ENCODE measurements at places on chromosomes 1 and 21. TPM values are rescaled to one million over a fixed set of nuclear protein-coding genes. Genes with fewer than 3 reads are reported as not detected.

GRCh38 chr1:21932127-21932526, 5.0 kb downstream of the HSPG2 start:
- DNase-seq: no peak

DNA sequence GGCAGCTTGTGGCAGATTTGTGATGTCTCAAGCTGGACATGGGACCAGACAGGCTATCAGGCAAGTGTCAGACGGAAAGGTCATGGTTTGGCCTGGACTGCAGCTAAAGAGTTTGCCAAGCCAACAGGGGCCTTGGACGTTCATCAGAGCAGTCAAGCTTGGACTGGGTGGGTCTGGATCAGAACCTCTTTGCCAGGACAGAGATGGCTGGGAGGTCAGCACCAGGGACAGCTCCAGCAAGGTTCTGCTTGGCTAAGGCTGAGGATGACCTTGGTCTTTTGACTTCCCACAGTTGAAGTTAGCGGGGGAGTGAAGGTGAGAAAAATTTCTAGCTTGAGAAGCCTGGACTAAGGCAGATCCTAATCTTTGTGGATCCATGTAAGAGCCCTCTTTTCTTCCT, 68.1 kb downstream of the GRIK3 start:
- DNase-seq: no peak

GRCh38 chr1:80468356-80468755, 1332.4 kb upstream of the ADGRL2 start:
- DNase-seq: no peak

GRCh38 chr1:18557621-18558465, 72.8 kb upstream of the PAX7 start:
- DNase-seq: no peak

GRCh38 chr1:105294838-105295237, 1545.1 kb downstream of the AMY1C start:
- no peak for DNase-seq

- no peak for DNase-seq
Observed at GRCh38 chr1:53430261-53430660, 28.9 kb upstream of the DMRTB1 start.

DNA sequence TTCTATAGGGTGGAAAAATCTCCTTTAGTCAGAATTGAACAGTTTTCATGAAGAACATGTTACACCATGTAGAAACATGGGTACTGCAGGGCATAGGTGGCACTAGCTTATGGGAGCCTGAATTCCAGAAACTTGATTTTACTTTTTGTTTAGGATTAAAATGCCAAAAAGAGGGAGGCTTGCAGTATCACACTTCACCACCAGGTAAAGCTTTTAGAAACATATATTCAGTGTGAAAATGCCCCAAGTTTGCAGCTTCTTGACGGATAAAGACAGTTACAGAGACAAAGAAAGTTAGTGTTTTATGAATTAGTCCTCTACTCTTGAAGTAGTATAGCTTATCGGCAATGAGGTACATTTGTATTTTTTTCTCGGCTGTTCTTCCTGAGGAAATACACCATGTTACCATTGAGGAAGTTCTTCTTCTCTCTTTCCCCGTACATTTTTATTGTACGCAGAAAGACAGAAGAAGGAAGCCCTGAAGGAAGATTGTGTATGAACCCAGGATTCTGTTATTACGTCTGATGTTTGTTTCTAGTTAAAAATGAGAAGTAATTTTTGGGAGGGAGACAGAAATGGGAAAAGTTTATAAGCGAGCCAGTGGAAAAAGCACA, 66.1 kb downstream of the PBX1 start:
- DNase-seq: no peak

DNA sequence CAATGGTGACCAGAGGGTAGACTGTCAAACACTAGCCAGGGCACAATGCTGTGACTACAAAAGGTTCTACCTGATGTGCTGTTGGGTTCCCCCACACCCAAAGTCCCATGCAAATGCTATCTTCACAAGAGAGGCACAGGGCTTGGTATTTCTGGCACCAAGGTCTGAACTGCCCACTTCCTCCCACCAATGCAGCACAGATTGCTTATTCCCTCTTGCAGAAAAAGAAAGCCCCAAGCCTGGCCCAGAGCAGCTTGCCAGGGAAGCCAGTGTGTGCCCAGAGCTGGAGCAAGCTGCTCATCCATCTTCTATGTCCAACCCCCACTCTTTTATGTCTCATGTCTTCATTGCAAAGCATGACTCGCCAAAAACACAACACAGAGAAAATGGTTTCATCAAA, 149.4 kb upstream of the CAMK1G start:
- DNase-seq: no peak

The PADI1 gene
- 45.3 TPM for total RNA-seq

The CADM3 gene
- total RNA-seq: 6.1 TPM

All from esophagus squamous epithelium (tissue), 5 donors.